ENCODE measurements at places on chromosomes 1 and 21.
A peak's percentile ranks its signal among the peaks of the same experiment; 100 is the strongest.

- peak; percentile 5 for DNase-seq
Observed at GRCh38 chr21:32096411-32096810, 182.4 kb downstream of the MIS18A start.

GRCh38 chr21:35538386-35538785, 489.3 kb upstream of the RUNX1 start:
- no peak for DNase-seq

DNA sequence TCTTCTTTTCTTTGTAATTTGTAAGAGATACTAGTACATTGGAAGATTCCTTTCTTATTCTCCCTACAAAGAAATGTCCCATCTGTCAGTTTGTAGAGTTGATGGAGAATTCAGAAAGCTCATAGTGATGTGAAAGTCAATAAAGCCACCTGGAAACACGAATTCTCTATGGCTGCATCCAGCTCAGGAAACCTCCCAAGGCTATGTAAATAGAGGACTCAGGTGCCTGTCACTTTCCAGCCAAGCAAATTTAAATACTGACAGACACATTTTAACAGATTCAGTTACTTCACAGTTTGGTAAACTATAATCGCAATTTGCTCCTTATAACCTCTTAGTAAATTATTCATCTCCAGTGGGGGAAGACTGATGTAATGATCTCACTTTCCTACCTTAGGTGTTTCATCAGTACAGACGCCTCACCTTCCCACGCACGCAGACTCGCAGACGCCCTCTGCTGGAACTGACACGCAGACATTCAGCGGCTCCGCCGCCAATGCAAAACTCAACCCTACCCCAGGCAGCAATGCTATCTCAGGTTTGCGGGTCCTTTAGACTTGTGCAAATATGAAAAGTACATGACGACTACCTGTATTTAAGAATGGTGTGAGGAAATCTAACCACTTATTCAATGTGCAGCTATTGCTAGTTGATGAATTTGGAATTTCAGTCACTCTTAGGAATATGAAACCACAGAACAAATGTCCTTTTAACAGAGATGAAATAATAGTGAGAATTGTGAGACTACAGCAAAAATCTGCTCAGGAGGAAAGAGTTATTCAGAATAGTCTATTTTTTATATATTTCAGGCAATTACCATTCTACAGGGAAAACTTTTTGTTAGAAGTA, 60.6 kb downstream of the PTPRC start:
- peak; percentile 68 for DNase-seq

GRCh38 chr1:92599184-92599583, 112.5 kb upstream of the GFI1 start:
- DNase-seq: no peak

GRCh38 chr1:3590951-3591865, 20.1 kb downstream of the MEGF6 start:
- no peak for DNase-seq

DNA sequence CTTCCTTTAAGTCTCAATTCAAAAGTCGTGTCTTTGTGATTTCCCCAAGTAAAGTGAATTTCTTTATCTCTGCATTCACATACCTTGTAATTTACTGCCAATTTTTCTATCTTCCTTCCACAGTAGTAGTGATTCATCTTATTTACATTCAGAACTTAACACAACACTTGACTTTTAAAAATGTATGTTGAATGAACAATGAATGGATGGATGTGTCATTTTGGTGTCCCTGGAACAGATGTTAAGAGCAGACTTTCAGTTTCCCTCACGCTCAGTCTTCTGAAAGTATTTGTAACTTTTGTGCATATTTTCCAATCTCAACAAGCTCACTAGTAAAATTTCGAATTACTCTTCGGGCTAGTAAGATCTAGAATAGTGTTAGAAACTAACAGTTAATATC, 352.0 kb downstream of the HHIPL2 start:
- DNase-seq: no peak

GRCh38 chr1:226601456-226601855, 52.9 kb downstream of the STUM start:
- DNase-seq: no peak

- DNase-seq: no peak
Observed at GRCh38 chr1:30611741-30612309, 111.6 kb downstream of the MATN1 start.

GRCh38 chr21:39377444-39378050, 28.7 kb upstream of the HMGN1 start:
- DNase-seq: no peak

GRCh38 chr1:17653728-17654351, 101.3 kb upstream of the ACTL8 start:
- DNase-seq: peak; percentile 4

DNA sequence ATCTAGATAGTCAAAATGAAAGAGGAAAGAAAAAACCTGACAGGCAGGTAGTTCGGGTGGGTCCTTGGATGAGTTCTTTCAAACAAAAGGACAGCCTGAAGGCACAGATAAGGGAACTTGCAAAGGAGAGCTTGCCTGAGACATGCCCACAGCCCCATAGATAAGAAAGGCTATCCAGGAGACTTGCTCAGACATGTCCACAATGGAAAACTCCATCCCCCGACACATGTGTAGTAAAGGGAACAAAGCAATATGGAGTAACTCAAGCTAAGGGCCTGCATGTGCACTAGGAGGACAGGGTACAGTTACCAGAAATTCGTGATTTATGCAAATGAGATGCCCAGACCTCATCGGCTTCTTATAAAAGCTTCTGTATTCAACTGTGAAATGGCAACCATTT, 281.5 kb downstream of the NEGR1 start:
- no peak for DNase-seq

DNA sequence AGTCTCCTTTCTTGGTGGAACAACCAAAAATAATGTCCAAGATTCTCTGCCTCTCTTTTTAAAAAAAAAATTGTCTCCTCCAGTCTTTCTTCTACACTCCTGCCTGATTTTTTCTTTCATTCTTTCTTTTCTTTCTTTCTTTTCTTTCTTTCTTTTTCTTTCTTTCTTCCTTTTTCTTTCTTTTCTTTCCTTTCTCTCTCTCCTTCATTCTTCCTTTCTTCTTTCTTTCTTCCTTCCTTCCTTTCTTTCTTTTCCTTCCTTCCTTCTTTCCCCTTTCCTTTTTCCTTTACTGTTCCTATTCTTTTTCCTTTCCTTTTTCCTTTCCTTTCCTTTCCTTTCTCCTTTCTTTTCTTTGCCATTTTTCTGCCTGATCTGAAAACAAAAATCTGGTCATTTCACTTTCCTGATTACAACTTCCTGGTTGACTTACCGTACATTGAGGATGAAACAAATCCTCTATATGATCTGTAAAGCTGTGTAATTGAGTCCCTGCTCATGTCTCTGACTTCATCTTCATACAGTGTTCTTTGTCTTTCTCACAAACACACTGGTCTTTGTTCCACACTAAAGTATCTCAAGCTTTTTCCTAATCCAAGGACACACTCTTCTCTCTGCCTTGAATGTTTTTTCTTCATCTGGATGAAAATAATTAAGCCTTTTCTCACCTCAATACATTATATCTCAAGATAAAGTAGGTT, 6.1 kb upstream of the KRTAP23-1 start:
- no peak for DNase-seq

- DNase-seq: no peak
Observed at GRCh38 chr1:151142411-151143056, 3.9 kb downstream of the SEMA6C start.

GRCh38 chr1:205310976-205311704, 10.4 kb downstream of the NUAK2 start:
- no peak for DNase-seq

GRCh38 chr1:235367000-235367908, at the start of gene TBCE:
TSS of gene TBCE (plus strand) at chr1:235367427. CDS start at chr1:235380050, 12,623 bp downstream.
- DNase-seq: peak; percentile 92

GRCh38 chr1:50852889-50853288, 107.2 kb downstream of the FAF1 start:
- DNase-seq: no peak

DNA sequence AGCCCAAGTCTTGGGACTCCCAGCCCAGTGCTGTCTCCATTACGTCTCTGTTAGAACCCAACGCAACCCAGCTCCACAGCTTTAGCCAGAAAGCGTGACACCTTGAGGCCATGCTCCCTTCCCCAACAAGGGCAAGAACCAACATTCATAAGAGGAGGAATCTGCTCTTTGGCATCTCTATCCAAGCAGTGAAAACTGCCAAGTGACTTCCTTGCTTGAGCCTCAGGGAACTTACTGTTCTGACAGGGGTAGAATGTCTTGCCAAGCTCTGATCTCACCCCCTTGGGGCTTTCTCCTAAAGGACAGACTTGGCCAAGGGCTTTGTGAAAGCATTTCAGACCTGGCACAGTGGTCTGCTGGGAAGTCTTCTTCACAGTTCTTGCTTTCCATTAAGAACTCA, 56.6 kb downstream of the SYT6 start:
- no peak for DNase-seq

DNA sequence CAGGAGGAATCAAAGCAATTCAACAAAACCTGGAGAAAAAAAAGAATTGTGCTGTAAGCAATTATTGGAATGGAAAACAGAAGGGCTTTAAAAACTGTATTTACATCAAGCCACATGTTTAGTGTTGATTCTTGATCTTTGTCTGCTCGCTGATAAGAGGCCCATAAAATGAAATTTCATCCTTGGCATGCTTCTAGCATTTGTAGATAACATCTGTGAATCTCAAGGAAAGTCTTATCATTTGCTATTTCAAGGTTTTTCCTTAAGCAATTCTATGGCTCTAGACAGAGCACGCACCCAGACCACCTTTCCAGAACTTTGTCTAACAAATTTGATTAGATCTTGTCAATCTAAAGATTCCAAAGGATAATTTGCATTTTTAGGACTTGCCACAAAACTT, 181.0 kb upstream of the FGGY start:
- DNase-seq: no peak

GRCh38 chr1:25130895-25131294, 101.4 kb downstream of the SYF2 start:
- DNase-seq: no peak

- no peak for DNase-seq
Observed at GRCh38 chr1:10762875-10763274, 33.6 kb downstream of the CASZ1 start.

DNA sequence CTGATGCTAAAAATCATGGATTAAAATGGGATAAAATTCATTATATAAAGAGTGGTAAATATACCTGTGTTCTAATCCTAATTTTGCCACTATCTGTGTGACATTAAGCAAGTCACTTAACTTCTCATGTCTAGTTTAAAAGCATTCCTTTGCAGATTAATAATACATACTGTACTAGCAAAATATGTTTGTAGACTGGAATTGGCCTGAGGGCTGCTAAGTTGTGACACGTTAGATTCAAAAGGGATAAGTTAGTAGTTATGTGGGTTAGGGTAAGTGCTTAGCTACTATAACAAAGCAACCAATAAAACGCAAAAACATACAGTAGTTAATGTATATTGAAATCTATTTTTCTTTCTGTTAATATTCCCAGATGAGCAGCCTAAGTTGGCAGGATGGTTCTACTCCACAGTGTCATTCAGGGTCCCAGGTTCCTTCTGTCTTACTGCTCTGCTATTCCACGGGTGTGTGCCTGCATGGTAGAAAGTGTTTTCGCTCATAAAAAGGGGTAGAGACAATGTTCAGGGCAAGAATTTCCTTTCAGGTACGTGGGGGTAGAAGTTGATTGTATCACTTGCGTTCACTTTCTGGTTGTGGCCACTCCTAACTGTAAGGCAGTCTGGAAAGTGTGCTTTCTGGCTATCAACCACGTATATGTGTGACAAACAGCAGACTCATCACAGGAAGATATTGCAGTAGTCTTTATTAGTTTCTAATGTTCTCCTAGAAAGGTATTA, 239.8 kb downstream of the NFIA start:
- no peak for DNase-seq

DNA sequence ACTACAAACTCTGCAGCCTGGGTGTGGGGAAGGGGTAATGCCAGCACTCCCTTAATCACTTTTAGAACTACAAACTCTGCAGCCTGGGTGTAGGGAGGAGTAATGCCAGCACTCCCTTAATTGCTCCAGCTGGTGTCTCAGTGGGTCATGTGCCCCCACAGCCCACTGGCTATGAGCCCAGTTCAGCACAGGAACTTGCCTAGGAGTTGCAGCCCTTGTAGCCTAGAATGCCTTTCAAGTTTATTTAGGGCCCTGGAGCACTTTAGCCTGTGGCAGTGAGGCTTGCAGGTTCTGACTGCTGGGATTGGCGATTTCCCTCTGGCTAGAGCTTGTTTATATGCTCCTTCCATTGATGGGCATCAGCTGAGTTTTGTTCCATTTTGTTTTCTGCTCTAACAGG, 17.1 kb downstream of the VN1R5 start:
- DNase-seq: no peak

GRCh38 chr1:74328851-74329250, 93.7 kb downstream of the TNNI3K start:
- DNase-seq: no peak

GRCh38 chr1:1614204-1614953, 921 bp upstream of the MIB2 start:
- DNase-seq: peak; percentile 43

- DNase-seq: no peak
Observed at GRCh38 chr1:216691710-216692109, 31.5 kb downstream of the ESRRG start.

GRCh38 chr21:46092811-46093667, 4.9 kb upstream of the COL6A2 start:
- no peak for DNase-seq

GRCh38 chr1:200090252-200091159, 63.0 kb downstream of the NR5A2 start:
- no peak for DNase-seq

DNA sequence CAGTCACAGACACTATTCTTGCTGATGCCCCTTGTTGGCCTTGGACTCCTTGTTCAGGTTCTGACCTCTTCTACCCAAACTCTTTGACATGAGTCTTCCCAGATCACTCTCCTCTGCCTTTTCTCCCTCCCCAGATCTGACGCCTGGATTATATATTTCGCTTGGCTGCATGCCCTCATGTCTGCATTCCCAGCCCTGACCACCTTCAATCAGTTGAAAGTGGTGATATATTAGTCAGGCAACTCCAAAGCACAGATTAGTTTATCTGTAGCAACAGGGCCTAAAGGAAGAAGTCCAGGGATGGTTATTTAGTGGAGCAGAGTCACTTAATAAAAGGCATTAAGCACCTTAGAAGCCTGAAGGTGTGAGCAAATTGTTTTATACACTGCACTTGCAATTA, 110.0 kb upstream of the GUCA2B start:
- DNase-seq: no peak

GRCh38 chr1:99727575-99728185, 38.8 kb downstream of the FRRS1 start:
- no peak for DNase-seq

DNA sequence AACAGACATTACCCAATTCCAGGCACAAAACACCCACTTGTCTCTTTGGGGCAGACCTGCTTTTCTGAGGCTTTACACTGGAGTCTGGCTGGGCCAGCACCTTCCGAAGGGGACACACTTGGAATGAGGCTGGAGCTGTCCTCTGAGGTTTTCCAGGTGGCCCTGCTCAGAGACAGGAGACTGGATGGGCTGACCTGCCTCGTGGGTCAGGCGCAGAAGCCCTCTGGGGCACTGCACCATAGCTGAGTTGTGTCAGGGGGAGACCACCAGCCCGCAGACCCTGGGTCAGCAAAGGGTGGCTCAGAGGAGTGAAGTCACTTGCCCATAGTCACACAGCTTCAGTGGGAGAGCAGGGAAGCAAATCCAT, 1.8 kb downstream of the SH2D5 start:
- DNase-seq: no peak

GRCh38 chr21:15751546-15751945, 21.8 kb downstream of the USP25 start:
- DNase-seq: no peak

Data from stimulated activated CD4-positive, alpha-beta T cell treated with anti-CD3 and anti-CD28 coated beads, Interleukin-12 subunit alpha, Interleukin-12 subunit beta, amount 100 ng/mL, for 24 hours (primary cell).